ENCODE measurements at places on chromosomes 12 and 14.

GRCh38 chr12:115934046-115934445 lies 343.4 kb downstream of the MED13L start:
- no peak for DNase-seq

DNA sequence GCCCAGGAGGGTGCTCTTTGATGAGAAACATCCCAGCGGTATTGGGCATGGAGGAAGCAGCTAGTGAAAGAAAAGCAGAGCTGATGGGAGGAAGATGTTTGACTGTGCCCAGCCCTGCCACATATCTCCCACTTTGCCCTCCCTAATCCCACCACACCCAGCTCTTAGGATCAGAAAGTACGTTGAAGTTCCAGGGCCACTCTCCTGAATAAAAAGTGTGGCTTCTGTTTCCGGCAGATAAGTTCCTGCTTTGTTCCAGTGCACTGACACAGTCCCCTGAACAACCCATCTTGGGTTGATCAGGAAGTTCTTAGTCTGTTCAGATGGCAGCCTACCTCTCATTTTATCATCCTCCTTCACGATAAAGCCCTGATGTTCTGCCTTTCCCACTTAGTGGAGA lies 16.5 kb downstream of the TPCN1 start:
- no peak for DNase-seq

GRCh38 chr14:80136358-80136757 lies 74.9 kb downstream of the DIO2 start:
- DNase-seq, result no peak

DNA sequence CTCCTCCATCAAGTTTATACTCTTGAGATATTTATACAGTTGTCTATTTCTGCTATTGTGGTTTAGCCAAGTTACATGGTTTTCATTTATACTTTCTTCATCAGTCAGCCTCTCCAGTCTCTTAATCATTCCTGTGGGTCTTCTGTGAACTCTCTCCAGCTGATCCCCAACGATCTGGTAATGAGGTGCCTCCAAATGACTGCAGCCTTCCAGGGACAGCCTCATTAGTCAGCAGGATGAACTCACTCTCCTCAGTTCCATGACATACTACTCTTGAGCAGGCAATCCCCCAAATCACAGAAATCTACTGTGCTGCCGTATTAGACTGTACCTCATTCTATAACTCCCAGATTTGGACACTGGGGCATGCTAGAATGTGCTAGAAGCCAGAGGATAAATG lies 15.3 kb downstream of the AREL1 start:
- DNase-seq, result no peak

- DNase-seq, result no peak
Measured at GRCh38 chr12:115404761-115405470, 720.9 kb upstream of the TBX3 start.

- no peak for DNase-seq
Measured at GRCh38 chr12:52539083-52539820, 13.7 kb downstream of the KRT71 start.

- DNase-seq, result no peak
Measured at GRCh38 chr12:88854260-88854659, 274.0 kb upstream of the KITLG start.

DNA sequence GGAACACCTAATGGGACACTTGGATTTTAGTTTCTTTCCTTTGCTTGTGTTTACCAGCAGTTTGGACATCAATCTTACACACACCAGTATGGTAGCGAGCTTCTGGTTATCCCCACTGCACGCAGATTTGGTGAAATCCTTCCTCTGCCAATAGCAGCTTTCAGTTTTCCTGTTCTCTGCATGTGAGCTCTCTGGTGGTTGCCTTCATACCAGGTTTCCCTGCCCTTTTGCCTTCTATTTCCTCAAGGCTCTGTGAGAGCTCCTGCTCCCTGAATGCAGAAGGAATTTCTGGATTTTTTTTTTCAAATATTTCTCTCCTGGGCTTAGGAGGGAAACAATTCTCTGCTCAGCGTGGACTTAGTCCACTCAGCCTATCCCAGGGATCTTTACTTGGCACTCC lies 93.0 kb upstream of the CCDC91 start:
- no peak for DNase-seq

DNA sequence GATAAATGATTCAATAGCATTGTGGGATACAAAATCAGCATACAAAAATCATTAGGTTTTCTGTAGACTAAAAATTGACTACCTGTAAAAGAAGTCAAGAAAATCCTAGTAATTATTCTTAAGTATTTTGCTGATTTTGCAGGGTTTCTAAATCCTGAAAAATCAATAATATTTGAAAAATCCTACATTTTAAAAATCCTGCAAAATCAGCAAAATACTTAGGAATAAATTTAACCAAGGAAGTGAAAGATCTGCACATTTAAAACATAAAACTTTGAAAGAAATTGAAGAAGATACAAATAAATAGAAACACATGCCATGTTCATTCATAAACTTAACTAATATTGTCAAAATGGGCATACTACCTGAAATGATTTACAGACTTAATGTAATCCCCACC lies 517.7 kb downstream of the RERGL start:
- DNase-seq, result no peak

DNA sequence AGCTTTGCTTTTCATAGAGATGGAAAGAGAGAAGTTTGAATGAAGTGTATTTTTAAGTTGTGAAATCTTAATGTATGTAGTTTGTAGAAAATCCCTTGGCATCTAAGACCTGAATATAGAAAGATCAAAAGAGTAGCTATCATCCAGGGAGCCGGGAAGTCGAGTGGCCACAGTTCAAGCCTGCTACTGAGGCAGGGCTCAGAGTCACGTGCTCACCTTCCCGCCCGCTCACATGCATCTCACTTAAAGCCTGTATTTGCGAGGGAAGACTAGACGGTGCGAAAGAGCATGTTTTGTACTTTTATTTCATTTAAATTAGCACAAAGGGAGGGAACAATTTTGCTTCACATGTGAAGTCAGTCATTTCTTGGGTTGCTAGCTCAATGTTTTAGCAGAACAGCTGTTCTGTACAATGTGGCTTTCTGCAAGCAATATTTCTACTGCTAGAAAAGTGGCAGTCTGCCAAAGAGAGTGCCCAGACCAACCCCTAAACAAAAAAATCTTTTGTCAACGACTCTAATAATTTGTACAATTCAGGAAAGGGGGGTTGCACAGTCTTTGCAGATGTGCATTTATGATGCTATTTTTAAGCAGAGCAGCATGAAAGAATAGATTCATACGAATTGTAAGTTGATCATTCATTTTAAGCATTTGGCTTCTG lies 290.7 kb downstream of the NPAS3 start:
- no peak for DNase-seq

DNA sequence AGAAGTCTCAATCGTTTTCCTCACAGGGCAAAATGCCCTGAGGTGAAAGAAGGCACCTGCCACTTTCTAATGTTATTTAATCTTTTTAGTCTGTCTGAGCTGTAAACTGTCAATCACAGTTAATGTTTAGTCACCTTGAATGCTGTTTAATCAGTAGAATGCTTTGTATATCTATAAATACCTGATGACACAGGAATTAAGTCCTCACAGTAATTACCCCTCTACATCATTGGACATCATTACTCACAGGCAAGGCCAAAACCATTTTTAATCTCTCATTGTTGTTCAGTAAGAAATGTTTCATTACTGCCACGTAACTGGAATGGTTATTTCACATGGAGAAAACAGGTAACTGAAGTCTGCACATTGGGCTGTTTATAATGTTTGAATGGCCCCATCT lies 178.8 kb downstream of the EXOC5 start:
- no peak for DNase-seq

DNA sequence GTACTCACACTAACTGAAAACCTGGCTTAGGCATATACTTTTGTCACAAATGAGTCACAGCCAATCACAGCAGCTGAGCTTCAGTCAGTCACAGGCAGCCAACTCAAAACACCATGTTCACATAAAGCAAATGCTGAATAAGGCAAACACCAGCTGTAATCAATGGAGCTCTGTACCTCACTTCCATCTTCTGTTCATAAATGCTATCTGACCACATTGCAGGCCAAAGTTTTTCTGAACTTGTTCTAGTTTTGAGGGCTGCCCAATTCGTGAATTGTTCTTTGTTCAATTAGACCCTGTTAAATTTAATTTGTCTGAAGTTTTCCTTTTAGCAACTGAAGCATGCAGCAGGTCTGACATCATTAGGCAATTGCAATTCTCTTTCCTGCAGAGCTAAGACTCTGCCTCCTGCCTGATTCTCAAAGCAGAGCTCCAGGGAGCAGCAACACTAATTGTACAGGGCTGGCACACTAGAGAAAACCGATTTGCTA lies 129.9 kb downstream of the WIF1 start:
- no peak for DNase-seq

GRCh38 chr12:104930388-104931326 lies 27.4 kb downstream of the SLC41A2 start:
- no peak for DNase-seq

DNA sequence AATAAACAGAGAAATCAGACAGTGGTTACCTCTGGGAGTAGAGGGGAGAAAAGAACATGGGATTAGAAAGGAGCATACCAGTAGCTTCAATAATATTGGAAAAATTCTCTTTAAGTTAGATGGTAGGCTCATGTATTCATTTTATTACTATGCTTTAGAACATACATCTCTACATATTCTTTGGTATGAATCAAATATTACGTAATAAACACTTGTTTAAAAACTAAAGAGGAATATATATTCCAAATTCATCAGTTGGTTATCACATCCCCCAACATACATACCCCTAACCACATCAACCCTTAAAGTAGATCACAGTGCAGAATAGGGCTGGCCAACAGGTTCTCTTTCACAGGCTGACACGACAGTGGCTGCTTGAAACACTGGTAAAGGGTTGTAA lies 5.6 kb downstream of the RPAP3 start:
- DNase-seq, result no peak

- DNase-seq, result no peak
Measured at GRCh38 chr12:121248622-121249021, 38.7 kb downstream of the P2RX4 start.

DNA sequence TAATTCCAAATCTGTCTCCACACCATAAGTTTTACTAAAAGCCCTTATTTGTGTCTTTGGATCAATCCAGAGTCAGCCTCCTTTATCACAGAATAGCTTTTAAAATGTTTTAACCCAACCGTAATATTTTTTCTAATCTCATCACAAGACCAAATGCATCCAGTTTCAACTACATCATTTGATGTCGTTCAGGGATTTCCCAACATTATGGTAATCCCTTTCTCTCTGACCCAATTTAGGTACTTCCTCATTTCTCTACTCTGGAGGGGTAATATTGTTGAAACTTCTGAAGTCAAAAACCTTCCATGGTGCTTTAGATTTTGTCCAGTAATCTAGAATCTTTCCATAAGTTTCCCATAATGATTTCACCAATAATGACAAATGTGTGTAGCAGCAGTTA lies 596.8 kb downstream of the SOX5 start:
- DNase-seq, result no peak

Data from CD4-positive, alpha-beta T cell treated with Interleukin-6 at 100 ng/mL for 8 hours (primary cell).